ENCODE measurements at places on chromosomes 2 and 18.

GRCh38 chr18:24764766-24765165 is 304.3 kb downstream of the HRH4 start:
- DNase-seq, result no peak

DNA sequence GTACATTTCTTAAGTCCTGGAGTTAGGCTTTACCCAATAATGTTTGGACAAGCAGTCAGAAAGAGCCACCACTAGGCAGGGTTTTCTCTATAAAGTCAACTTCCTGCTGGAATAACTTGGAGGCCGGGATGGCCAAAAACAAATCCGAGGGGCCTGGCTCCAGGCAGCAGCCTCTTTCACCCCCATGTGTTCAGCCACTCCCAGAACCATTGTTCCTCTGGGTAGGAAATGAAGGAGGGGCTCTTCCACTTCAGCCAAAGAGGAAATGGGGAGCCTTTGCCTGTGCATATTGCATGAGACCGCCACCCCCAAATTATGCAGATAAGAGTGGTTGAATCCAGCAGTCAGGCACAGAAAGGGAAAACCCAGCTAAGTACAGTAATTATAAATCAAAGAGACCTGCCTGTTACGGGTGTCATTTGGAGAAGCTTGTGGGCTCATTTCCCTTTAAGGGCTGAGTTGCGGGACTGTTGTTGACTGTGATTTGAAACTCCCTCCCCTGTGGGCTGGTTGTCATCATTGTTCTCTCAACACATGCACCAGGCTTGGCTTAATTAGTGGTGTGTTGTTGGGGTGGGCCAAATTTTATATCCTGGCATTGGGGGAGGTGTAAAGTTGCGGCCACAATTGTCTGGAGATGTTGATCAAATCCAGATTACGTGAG is 212.8 kb upstream of the SOX11 start:
- DNase-seq, result no peak

GRCh38 chr2:239181903-239182581 is 218.8 kb downstream of the HDAC4 start:
- DNase-seq, result no peak

DNA sequence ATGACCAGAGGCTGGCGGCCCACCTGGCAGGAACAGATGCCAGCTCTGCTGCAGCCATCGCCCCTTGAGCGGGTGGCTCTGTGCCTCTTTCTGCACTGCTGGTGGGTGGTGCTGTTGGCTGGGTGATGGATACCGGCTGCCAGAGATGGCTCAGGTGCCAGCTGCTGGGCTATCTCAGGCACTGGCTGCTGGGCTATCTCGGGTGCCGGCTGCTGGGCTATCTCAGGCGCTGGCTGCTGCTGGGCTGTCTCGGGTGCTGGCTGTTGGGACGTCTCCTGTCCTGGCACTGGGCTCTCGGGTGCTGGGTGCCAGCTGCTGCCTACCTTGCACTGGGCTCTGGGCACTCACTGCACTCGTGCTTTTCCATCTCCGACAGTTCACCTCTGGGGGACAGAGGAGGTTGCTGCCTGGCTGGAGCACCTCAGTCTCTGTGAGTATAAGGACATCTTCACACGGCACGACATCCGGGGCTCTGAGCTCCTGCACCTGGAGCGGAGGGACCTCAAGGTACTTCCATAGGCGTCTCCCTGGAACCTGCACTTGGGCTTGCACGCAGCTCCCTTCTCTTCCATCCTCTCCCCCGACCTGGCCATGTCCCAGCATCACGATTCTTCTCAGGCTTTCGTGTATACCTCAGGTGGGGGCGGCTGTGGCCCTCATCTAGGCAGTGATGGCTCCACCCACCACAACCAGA is 98.4 kb downstream of the USP40 start:
- no peak for DNase-seq

All from germinal center (tissue), 1 donor.